Stimulated activated CD8-positive, alpha-beta memory T cell treated with anti-CD3 and anti-CD28 coated beads, Interleukin-2, amount 100 ng/mL, for 1 hour (primary cell): ENCODE measurements at places on chromosomes 4 and X.

DNA sequence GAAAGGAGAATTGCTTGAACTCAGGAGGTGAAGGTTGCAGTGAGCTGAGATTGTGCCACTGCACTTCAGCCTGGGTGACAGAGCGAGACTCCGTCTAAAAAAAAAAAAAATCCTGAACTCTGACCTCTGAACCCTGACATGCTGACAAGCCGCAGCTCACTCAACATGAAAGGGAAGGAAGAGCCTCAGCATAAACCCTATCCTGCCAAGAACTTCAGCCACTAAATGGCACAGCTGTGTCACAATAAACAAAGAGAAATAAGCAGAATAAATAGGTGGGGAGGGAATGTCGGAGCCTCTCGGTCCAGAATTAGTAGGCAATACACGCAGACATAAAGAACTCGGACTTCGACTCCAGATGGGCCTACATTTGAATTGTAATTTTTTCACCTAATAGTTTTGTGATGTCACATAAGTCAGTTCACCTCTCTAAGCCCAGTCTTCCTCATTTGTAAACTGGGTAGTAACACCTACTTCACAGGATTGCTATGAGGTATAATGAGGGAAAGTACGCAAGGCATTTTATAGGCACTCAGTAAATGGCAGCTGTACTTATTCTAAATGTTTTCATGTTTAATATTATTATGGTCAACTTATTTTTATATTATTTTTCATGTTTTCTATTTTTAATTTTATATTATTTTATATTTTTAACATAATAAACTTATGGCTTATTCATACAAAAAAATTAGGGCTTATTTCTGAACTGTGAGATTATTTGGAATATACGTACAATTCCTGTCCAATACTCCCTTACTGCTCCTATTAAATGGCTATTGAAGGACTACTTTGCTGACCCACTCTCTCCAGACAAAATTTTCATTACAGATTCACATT is 243.4 kb downstream of the SCFD2 start:
- DNase-seq: no peak

- DNase-seq: no peak
These were observed 1.1 kb downstream of the NAA10 start for GRCh38 chrX:153933748-153934147.

GRCh38 chrX:7269991-7270390 is 122.0 kb upstream of the PUDP start:
- no peak for DNase-seq

DNA sequence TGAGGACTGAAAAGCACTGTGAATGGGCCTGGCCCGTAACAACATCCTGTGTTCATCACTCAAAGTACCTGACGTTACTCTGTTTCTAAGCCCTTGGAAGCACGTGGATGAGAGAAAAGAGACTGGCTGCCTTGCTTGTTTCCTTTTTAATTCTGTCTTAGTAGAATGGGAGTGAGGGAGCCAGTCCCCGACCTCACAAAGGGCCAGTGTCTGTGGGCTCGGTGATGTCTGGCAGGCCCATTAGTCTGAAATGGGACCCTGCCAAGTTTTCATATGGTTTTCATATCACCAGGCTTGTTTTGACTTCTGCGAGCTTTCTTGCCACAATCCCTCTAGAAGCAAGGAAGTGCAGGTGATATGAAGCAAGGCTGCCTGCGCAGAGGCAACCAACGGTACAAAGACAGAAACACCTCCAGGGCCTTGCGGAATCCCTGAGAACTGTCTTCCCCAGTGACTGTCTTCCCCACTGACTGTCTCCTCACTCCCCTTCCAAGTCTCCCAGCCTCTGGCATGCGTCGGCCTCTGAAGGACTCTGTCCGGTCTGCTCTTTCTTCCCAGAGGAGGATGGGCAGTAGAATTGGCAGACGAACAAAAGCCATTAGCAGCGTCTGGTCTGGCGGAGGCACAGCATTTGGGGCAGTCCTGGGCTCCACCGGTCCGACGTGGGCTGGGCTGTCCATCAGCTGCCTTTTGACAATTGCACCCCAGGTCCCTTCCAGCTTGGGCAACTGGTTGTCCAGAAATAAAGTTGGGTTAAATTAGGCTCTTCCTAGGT is 20.2 kb upstream of the RASL11B start:
- no peak for DNase-seq

GRCh38 chrX:150774798-150775568 is 81.8 kb downstream of the MTMR1 start:
- DNase-seq: no peak

GRCh38 chr4:921830-922331 is 10.2 kb downstream of the GAK start:
- no peak for DNase-seq

DNA sequence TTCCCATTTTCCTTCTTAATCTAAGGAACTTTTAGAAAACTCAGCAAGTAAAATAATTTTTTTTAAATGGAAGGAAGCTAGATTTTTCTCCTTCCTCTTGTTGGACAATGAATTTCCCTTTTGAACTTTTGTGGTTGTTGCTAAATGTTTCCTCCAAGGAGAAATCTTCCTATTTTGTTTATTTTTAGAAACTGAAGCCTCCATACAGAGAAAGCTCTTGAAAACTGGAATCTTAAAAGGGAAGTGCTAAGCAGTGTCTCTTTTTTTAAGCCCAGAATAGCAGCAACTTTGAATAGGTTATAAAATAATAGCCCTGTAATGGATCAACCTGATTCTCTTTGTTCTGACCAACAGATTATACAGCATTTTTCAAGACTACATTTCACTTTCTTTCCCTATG is 15.1 kb upstream of the DCLK2 start:
- no peak for DNase-seq

DNA sequence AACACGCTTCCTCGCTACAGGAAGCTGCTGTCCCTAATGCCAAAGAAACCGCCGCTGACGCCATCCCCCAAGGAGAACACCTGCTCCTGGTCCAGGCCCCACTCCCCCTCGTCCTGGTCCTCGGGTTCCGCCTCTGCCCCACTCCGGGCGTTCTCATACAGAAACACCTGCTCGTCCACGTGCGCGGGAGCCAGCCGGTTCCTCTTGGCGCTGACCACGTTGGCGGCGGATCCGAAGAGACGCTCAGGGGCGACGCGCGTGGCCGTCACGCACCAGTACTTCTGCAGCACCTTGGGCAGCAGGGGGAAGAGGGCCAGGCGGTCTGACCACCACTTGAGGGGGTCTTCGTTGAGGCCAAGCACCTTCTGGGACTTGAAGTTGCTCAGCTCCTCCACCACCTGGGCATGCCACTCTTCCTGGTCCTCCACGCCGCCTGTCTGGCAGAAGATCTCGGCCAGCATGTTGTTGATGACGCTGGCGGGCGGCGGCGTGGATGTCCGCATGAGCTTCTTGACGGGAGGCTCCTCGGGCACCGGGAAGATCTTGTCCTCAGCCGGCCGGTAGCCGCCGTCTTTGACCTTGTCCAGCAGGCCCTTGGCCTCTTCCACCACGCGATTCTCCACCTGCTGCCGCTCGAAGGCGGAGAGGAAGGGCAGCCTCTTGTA is 12.0 kb downstream of the DHRSX start:
- DNase-seq: no peak

- no peak for DNase-seq
These were observed 98.0 kb downstream of the RRAGB start for GRCh38 chrX:55815546-55815945.

DNA sequence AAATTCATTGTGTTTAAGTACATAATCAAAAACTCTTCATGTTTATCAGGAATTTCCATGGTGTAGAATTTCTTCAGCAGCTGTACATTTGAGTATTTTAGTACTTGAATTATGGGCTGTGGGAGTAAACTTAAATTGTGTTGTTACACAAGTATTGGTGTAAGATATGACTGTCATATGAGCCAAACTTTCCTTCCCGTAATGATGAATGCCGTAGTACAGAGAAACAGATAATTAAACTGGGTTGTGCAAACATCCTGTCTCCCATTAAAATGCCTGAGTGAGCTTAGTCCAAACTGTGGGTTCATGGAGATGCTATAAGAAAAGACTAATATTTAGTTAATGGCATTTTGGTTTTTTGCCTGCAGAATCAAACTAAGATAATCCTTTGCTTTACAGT is 159.2 kb downstream of the SLC4A4 start:
- DNase-seq: no peak

DNA sequence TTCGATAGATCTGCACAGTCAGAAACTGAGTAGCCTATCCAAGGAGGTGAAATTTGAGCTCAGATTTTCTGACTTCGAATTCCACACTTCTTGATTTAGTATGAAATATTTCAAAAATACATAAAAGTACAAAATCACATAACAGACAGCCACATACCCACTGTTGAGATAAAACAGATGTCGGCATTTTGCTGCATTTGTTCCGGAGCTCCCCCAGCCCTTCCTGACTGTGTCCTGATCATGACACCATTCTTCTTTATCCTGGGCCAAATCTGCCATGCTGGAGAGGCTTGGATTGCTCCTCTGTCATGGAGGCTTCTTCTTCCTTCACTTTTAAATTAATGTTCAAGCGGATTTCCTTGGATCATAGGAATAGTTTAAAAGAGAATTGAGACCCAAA is 124.2 kb upstream of the RBPJ start:
- no peak for DNase-seq

- DNase-seq: no peak
These were observed 14.4 kb upstream of the SMS start for GRCh38 chrX:21926116-21926515.

DNA sequence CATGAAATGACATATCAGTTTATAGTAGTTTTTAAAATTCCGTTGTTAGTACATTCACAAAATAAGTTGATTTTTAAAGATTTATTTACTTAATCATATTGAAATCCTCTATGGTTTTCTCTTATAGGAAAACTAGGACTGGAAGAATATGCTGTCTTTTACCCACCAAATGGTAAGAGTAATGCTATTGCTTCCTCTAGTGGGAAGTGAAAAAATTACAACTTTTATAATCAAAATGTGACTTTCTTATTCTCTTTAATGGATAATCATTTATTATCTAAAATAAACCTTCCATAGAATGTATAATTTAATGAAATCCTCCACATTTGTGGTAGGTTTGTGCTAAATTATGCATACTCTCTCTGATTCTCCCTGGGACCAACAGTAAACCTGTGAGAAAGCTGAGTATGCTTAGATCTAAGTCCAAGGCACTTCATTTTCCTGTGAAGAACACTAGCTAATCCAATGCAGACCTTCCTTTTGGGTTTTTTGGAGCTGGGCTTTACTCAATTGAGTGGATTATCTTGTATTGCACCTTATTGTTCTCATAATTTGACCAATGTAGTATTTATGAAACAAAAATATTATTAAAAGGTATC is 136.2 kb downstream of the TBC1D19 start:
- DNase-seq: no peak

DNA sequence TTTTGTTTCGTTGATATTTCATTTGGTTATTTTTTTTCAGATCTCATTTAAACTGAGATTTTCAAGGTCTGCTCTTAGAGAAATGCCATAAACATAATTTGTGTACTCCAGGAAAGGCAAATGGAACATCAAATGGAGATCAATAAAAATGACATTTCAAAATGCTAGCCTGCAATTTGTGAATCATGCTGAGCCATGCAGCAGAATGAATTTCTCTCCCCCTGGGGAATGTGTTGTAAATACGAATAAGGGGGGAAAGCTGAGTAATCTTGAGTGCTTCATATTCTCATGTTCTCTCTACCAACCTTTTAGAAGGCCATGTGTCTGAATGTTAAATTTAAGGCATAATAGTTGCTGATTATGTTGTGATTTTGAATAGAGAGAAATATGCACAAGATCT is 7.8 kb downstream of the ZCCHC4 start:
- DNase-seq: no peak

DNA sequence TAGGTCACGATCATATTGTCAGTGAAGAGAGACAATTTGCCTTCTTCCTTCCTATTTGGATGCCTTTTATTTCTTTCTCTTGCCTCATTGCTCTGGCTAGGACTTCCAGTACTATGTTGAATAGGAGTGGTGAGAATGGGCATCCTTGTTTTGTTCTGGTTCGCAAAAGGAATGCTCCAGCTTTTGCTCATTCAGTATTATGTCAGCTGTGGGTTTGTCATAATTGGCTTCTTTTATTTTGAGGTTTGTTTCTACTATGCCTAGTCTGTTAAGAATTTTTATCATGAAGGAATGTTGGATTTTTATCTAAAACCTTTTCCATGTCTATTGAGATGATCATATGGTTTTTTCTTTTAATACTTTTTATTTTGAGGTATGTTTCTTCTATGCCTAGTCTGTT is 152.3 kb upstream of the MAD2L1 start:
- DNase-seq: no peak

DNA sequence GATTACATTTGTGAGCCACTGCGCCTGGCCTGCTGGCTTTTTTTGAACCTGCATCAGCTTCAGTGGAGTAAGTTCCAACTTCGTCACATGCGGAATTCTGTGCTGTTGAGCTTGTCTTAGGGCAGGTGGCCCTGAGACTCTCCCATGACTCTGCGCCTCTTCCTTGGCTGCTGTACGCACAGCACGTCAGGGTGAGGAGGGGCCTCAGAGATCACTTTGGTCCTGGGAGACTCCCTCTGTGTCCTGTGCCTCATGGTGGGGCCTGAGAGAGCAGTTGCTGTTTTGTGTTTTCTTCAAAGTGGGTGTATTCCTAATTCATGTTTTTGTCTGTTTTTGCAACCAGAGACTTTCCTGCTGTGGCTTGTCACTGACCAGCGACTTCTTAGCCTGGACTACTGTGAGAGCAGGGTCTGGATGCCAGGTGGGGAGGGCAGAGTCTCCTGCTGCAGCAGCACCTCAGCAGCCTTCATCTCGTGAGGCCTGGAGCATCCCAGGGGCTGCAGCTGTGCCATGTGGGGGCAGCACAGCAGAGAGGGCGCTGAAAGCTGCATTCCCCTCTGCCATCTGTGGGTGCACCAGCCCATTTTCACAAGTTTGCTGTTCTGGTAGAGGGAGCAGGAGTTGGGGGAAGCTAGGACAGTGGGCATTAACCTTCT is 107.8 kb downstream of the TNIP2 start:
- no peak for DNase-seq

GRCh38 chrX:50865311-50865710 is 45.2 kb upstream of the BMP15 start:
- no peak for DNase-seq

GRCh38 chr4:114386637-114387233 is 211.9 kb upstream of the UGT8 start:
- no peak for DNase-seq

DNA sequence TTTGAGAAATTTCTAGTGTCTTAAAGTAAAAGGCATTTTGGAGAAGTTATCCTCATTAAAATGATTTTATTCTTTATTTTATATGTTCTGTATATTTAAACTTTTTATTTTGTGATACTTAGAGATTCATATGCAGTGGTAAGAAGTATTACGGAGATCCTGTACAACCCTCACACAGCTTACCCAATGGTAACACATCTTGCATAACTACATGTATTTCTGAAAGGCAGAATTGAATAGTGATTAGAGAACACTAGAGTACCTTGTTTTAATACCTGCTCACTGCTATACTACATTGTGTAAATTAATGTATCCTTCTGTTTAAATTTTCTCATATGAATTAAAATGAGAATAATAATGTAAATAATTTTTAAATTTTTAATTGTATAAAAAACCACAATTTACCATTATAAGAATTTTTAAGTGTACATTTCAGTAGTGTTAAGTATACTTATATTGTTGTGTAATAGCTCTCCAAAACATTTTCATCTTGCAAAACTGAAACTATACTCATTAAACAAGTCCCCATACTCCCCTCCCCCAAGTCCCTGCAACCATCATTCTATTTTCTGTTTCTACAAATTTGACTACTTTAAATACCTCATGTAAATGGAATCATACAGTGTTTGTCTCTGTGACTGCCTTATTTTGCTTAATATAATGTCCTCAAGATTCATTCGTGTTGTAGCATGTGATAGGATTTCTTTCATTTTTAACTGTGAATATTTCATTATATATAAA is 45.4 kb downstream of the INTS12 start:
- no peak for DNase-seq

- no peak for DNase-seq
These were observed 184.6 kb downstream of the SPATA18 start for GRCh38 chr4:52235552-52236201.
